ENCODE measurements at places on chromosomes 1 and 21.
A peak's percentile ranks its signal among the peaks of the same experiment; 100 is the strongest.

GRCh38 chr1:63732666-63733065 is 41.2 kb upstream of the ROR1 start:
- DNase-seq = peak; percentile 48

GRCh38 chr1:87598429-87598828 is 269.7 kb downstream of the LMO4 start:
- DNase-seq = peak; percentile 9

- DNase-seq = no peak
Measured at GRCh38 chr1:29756901-29757725, 520.8 kb downstream of the PTPRU start.

- DNase-seq = no peak
Measured at GRCh38 chr1:40781608-40781971, 2.0 kb upstream of the KCNQ4 start.

- no peak for DNase-seq
Measured at GRCh38 chr1:236685917-236686814, at the start of gene ACTN2. Gene ACTN2, plus strand, starts transcription at chr1:236686499. Its CDS starts 175 bp downstream, at chr1:236686674.

DNA sequence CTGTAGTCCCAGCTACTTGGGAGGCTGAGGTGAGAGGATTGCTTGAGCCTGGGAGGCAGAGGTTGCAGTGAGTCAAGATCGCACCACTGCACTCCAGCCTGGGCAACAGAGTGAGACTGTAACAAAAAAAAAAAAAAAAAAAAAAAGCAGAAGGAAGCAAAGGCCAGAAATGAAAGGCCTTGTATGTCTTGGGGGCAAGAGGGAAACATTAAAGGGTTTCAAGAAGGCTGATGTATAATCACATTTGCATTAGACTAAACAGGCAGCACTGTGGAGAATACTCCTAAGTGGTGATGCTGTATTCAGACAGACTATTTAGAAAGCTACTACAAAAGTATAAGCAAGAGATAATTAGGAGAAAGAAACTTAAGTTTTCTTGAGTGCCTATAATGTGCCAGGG is 10.4 kb downstream of the ANP32E start:
- no peak for DNase-seq

DNA sequence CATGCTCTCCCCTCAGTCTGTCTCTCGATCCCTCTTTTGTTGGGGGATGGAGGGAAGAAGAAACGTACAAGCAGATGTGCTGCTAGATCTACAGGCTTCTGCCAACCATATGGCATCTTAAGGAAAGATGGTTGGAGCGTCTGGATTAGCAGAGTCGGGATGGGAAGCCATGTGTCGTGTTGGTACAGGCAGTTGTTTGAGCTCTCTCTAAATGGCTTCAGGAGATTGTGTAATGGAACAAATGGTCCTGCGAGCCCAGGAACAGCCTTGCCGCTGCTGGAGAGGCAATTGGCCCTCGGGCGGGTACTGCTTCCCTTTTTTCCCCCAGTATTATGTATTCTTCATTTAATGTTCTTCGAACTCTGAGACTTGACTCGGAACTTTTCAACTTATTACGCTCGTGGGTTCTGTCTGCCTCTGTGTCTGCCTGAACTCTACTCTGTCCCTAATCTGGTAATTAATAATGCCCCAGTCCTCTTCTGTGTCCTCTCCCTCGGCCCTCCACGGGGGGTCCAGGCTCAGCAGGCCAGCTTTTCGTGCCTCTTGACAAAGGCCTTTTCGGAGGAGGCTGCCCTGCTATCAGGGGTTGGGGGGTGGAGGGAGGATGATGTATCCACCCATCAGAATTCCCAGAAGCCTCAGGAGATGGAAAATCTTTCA is 215.3 kb downstream of the SDCCAG8 start:
- no peak for DNase-seq

- no peak for DNase-seq
Measured at GRCh38 chr21:14071902-14072734, 138.6 kb downstream of the LIPI start.

GRCh38 chr21:33685613-33686197 is 43.4 kb downstream of the ITSN1 start:
- DNase-seq = peak; percentile 78

DNA sequence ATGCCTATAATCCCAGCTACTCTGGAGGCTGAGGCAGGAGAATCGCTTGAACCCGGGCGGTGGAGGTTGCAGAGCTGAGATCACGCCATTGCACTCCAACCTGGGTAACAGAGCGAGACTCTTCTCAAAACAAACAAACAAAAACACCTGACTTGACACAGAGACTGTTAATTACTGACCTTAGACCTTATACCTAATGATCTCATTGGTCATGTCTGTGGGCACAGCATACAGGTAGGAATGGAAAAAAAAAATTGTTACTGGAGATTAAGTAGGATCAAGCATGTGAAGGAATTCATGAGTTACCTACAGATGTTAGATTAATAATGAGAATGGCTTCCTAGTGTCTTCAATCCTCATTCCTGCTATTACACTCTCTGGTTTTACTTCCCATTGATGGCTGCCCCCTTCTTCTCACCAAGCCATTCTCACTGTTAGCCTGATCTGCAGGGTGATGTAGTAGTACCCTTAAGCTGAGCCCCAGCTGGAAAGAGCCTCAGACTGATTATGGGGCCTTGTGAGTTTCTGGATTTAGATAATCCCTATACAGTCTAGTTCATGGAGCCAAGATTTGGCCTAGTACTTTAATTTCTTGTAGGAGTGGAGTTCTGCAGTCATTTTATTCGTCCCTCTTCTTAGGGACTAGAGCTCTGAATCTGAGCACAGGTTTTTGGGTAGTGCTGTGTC is 8.8 kb downstream of the TBCE start:
- no peak for DNase-seq

- no peak for DNase-seq
Measured at GRCh38 chr1:54456361-54456760, 50.2 kb upstream of the SSBP3 start.

- no peak for DNase-seq
Measured at GRCh38 chr21:45632160-45632559, 11.4 kb upstream of the PCBP3 start.

GRCh38 chr1:150944856-150945255 is 18.7 kb downstream of the SETDB1 start:
- DNase-seq = no peak

DNA sequence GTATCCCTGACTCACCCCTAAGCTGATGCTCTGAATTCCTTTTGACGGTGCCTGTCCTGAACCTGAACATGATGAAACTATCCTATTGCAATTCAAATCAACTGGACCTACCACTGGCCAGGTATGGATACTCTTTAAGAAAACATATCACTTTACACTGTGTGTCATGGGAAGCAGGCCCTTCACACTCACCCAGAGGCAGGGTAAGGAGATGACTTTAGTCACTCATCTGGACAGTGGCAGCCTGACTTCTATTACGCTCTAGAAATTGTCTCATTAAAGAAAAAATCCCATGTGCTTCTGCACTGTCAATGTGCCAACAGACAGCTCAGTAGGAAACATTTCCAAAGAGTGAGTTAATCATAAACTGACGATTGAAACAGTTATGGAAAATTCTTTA is 94.3 kb downstream of the VAV3 start:
- DNase-seq = no peak

- no peak for DNase-seq
Measured at GRCh38 chr1:7743346-7743745, 27.8 kb upstream of the VAMP3 start.

DNA sequence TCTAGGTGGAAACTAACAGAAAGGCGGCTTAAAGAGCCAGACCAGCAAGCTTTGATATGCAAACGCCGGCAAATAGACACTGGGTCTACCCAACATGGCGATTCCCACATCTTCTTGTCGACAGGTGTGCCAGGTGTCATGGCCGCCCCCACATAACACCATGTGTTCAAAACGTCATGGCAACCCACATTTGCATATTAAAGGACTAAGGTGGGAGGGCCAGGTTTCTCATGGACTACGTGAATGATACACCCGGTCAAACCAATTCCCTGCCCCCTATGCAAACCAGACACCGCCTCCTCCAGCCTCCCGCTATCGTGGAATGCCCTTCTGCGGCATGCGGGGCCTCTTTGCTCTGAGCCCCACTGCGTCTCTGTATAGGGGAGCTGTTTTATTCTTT is 41.3 kb downstream of the ICOSLG start:
- no peak for DNase-seq

DNA sequence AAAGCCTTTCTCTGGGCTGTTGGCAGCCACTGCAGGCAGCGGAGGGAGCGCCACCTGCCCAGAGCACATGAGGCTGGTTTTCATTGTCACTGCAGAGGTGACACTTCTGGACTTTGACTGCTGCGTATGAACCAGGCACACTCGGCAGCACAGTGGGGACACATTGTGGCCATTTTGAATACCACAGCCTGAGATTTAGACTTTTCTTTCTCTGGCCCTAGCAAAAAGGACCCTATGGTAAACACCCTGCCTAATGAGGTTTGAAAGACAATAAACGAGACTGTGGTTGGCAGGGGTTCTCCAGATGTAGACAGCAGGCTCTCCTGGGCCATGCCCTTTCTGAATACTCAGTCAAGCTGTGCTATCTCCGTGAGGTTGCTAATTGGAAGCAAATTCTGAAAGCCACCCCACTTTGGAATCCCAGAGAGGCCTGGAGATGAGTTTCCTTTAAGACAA is 12.0 kb upstream of the KCNE2 start:
- DNase-seq = peak; percentile 45

DNA sequence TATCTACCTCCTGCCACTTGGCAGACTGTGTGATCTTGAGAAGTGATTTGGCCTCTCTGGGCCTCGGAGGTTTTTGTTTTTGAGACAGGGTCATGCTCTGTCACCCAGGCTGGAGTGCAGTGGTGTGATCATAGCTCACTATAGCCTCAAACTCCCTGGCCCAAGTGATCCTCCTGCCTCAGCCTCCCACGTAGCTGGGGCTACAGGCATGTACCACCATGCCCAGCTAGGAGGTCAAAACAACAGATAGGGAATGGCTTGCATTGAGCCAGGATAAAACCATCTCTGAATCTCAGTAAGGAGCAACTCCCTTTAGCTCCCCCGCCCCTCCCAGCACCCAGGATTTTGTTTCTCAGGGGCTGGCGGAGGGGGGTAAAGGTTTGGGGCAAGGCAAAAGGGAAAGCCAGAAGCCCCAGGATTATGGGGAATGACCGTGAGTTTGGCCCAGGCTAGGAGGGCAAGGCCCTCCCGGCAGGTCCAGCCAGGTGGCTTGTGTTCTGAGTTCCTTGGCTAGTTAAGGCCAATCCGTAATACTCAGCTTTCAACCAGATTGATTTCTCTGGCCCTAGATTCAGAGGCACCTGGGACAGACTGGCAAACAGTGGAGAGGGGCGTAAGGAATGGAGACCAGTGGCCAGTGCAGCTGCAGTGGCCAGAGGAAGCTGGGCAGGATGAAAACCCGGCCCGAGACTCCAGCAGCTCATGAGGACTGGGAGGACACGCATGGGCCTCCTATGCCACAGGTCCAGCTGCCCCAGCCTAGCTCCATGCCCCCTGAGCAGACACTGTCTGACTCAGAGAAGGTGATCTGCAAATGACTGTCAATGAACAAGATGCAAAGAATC is 130.1 kb downstream of the DMRTB1 start:
- no peak for DNase-seq

- DNase-seq = no peak
Measured at GRCh38 chr1:93566227-93566626, 115.4 kb downstream of the BCAR3 start.

DNA sequence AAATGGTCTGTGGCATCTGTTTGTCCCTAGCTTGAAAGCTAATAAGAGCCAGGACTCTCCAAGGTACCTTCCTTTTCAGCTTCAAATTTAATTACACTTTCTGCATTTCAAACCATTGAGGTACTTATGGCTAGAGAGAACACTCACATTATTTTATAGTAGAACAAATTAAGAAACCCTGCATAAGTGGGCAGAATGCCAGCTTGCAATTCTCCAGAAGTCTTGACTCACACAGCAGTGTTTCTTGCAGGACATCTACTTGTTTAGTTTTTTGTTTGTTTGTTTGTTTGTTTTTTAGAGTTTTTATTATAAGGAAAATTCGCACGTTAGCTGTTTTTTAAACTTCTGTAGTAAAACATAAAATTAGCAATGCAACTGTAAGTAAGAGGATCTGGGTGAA is 397.2 kb downstream of the NEGR1 start:
- DNase-seq = no peak

- DNase-seq = peak; percentile 15
Measured at GRCh38 chr21:36966821-36967768, 626 bp upstream of the HLCS start.

GRCh38 chr1:110148961-110149360 is 1.3 kb upstream of the SLC6A17 start:
- DNase-seq = peak; percentile 36

DNA sequence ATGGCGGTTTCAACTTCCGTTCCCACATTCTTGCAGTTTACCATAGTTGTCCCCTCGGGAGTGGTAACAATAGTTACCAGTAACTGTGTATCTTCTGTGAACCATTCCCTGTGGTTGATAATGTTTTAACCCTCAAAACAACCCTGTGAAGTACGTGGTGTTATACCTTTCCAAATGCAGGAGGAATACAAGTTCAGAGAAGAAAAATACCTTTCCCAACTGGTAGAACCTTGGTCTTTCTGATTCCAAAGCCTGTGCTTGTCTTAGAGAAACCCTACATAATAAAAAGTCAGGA is 789 bp downstream of the BTF3L4 start:
- DNase-seq = no peak

GRCh38 chr21:41240040-41240439 is 72.1 kb downstream of the BACE2 start:
- DNase-seq = no peak

GRCh38 chr21:46029186-46029924 is 47.8 kb downstream of the COL6A1 start:
- no peak for DNase-seq

DNA sequence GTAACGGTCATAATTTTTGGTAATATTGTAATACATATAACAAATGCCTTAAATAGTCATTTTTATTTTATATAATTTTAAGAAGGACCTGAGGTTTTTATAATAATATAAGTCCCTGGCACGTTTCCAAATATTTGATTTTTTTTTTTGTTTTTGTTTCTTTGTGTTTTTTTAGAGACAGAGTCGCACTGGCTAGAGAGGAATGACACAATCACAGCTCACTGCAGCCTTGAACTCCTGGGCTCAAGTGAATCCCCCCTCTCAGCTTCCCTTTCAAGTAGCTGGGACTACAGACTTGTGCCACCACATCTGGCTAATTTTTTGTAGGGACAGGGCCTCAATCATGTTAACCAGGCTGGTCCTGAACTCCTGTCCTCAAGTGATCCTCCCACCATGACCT is 29.7 kb downstream of the ARHGAP29 start:
- DNase-seq = no peak

DNA sequence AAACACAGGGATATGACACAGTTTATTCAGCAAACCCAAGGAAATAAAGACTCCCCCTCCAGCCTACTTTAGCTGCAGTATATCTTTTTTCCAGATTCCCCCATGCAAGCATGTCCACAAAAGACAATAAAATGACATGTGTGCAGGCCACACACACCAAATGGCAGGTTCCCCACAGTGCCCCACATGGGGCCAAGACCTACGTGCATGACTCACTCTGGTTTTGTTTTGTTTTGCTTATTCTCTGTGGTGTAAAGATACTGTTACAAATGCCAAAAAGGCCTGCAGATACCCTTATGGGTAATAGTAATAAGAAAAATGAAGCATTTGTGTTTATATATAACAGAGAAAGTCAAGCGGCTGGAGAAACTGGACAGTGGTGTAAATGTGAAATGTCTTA is 71.6 kb downstream of the RD3 start:
- DNase-seq = peak; percentile 60

All from ELR (cell line).